ENCODE measurements at places on chromosomes 3 and 15.

DNA sequence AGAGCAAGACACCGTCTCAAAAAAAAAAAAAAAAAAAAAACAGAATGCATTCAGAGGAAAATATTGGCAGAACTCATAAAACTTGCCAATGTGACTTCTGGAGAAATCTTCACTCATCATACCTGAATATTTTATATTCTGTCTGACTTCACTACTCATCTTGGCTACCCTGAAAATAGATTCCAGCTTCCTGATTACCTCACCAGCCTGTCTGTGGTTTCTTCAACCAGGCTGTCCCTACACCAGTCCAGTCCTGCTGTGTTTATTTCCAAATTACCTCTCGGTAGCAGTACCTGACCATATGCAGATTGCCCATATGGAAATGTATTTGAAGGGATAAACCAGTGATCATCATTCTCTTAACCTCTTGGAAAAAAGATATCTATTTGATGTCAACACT, 9.3 kb upstream of the P3H2 start:
- no peaks in the 10 kb centered on the region for H3K36me3 ChIP-seq
- no peaks in the 10 kb centered on the region for H3K27me3 ChIP-seq
- no peak overlapping the region for H3K4me3 ChIP-seq
- DNase-seq = no peak

GRCh38 chr3:52649461-52650210, 36.1 kb downstream of the PBRM1 start:
- H3K27me3 ChIP-seq = no peaks in the 10 kb centered on the region
- H3K36me3 ChIP-seq = peaks cover 58% of the 10 kb centered on the region
- H3K4me3 ChIP-seq = peak overlapping the region; percentile 19
- H3K27ac ChIP-seq = peak overlapping the region; percentile 86

DNA sequence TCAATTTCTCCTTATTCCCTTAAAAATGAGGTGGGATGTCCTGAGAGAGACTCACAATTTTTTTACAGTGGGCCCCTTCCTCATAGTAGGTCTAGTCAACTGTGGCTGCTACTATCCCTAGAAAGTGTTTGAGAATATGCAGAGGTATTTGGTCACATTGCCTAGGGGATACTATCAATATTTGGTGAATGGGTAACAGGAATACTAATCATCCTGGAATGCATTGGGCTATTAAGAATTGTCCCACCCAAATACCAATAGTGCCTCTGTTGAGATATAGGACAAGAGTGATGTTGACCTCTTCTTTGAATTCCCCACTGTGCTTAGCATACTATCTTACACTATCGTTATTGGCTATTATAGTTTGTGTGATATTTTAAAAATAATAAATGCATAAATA, 389.4 kb downstream of the DIPK2A start:
- no peaks in the 10 kb centered on the region for H3K27me3 ChIP-seq
- no peak overlapping the region for H3K27ac ChIP-seq
- H3K4me1 ChIP-seq = no peaks in the 10 kb centered on the region
- DNase-seq = no peak
- H3K4me3 ChIP-seq = no peak overlapping the region

DNA sequence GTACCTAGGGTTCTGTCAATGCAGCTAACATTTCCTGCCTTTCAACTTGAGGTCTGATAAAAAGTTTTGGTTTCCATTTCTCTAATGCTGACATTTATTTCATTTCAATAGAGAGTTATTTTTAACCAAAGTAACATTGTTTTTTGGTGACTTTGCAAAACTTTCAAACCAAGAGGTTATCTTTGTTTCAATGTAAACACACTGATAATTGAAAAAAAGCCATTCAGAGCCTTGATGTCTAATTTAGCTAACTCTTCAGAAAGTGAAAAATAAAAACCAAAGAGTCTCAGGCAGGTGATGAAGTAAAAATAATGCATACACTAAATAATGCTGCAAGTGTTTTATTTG, 9.6 kb upstream of the TIPARP start:
- no peaks in the 10 kb centered on the region for H3K36me3 ChIP-seq
- H3K4me3 ChIP-seq = no peak overlapping the region
- peaks cover 17% of the 10 kb centered on the region for H3K4me1 ChIP-seq
- H3K27ac ChIP-seq = no peak overlapping the region

DNA sequence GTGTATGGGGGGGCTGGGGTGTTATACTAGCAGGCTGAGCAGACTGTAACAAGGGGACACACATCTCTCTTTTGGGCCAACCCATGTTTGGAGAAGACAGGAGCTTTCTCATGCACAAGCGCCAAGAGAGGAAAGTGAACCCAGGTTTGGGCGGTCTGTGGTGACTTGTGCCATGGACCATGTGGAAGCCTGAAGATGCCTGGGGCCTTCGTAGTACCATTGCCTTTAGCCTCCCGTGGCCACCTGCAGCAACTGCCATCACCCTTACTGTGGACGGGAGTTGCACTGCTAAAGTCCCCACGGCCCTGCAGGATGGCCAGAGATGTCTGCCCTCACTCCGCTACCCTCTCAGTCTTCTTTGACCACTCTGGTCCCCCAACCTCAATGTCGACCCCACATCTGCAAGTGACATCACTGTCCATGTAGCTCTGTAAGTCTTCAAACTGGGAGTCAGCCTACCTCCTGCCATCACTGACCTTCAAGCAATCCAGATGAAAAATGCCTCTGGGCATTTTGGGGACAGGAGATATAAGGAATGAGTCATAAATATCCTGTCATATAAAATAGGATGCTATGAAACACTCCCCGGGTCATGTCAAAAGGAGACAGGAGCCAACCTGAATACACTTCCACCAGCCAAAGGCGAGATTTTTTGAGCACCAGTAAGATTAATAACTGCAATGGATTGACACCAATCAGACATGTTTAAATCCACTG, 74.7 kb upstream of the C15orf39 start:
- no peak overlapping the region for H3K27ac ChIP-seq
- no peak for DNase-seq
- H3K27me3 ChIP-seq = no peaks in the 10 kb centered on the region
- no peaks in the 10 kb centered on the region for H3K36me3 ChIP-seq

DNA sequence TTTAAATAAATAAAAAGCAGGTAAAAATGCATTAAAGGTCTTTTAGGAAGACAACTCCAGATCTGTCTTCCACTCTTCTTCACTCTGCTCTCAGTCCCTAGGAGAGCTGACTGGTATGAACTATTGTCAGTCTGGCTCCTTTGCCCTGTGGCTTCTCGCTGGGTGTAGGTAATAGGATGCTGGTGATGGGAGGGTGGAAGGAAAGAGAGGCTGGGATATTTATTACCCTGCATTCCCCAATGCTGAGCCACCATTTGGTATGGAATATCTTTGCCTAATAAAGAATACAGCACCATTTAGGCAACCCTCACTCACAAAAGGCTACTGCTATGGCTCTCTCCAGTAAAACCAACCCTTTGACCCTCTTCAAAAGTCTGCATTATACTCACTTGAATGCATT, 326.9 kb downstream of the CNTN3 start:
- peaks cover 13% of the 10 kb centered on the region for H3K36me3 ChIP-seq
- no peak overlapping the region for H3K4me3 ChIP-seq
- no peaks in the 10 kb centered on the region for H3K27me3 ChIP-seq

DNA sequence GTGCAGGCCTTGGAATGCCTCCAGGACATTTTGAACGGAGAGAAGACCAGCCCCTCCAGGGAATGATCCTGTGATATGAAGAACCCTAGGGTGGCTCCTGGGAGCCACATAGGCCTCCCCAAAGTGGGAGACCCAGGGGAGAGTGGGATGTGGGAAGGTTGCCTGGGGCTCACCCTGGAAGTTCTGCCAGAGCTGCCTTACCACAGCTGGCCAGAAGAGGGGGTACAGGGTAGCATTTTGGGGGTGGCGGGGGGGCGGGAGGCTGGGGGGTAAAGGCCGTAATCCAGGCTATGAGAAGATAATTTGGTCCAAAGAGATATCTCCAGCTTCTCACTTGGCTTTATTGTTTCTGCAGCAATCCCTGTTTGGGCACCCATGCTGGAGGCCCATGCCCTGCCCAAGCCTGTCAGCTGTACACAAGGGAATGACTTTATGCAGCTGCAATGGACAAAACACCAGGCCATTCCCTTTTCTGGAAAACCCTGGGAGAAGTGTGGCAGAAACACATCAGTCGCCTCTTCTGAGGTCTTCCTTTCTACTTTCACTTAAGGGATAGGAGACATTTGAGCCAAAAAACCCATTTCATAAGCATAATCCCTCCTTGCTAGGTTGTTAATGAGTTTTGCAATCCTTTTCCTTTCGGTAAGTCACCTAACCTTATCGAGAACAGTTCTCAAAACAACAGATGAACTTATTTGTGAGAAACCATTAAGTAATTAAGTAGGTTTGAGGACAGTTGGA, 11.0 kb upstream of the MUSTN1 start:
- H3K4me3 ChIP-seq = no peak overlapping the region
- H3K27me3 ChIP-seq = no peaks in the 10 kb centered on the region
- DNase-seq = peak; percentile 17
- no peak overlapping the region for H3K27ac ChIP-seq

DNA sequence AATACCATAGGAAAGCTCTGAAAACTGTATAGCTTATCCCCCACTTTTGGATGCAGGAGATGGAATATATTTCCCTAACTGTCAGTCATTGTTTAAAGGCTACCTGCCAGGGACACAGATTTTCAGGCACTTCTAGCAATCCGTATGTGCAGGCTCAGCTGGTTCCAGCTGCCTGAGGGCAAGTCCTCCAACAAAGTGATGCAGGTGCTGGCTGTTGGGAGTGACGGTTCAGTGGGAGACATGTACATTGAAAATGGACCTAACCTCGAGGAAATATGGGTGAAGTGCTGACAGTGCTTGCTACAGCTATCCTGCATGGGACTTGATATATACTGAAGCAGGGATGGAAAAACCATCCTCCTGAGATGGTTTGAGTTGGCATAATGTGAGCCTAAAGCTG, 153.1 kb upstream of the GAP43 start:
- no peak overlapping the region for H3K27ac ChIP-seq
- DNase-seq = no peak
- H3K36me3 ChIP-seq = no peaks in the 10 kb centered on the region
- H3K4me3 ChIP-seq = no peak overlapping the region
- H3K27me3 ChIP-seq = no peaks in the 10 kb centered on the region

DNA sequence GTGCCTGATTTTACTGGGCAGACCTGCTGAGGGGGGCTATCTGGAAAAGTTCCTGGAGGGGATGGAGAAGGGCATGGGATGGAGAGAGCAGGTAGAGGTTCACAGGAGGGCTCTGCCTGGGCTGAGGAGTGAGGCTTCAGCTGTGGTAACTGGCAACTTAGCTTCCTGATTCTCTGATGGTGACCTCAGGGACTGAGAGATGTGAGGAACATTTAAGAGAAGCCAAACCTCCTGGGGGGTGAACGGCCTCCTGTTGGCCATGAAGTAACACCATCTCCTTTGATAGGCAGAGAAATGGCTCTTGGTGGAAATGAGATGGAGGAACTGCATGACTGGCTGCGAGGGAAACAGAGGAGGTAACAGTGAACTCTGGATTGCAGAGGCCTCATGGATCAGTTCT, 97.3 kb upstream of the ROPN1 start:
- H3K27ac ChIP-seq = no peak overlapping the region
- H3K4me1 ChIP-seq = no peaks in the 10 kb centered on the region

- no peak overlapping the region for H3K27ac ChIP-seq
- DNase-seq = peak; percentile 35
- no peaks in the 10 kb centered on the region for H3K27me3 ChIP-seq
- 0 out of 2 replicates have a peak, but pooled peaks cover 5% of the 10 kb centered on the region for H3K4me1 ChIP-seq
- H3K4me3 ChIP-seq = no peak overlapping the region
Measured at GRCh38 chr3:144189044-144189443, 217.4 kb downstream of the DIPK2A start.

DNA sequence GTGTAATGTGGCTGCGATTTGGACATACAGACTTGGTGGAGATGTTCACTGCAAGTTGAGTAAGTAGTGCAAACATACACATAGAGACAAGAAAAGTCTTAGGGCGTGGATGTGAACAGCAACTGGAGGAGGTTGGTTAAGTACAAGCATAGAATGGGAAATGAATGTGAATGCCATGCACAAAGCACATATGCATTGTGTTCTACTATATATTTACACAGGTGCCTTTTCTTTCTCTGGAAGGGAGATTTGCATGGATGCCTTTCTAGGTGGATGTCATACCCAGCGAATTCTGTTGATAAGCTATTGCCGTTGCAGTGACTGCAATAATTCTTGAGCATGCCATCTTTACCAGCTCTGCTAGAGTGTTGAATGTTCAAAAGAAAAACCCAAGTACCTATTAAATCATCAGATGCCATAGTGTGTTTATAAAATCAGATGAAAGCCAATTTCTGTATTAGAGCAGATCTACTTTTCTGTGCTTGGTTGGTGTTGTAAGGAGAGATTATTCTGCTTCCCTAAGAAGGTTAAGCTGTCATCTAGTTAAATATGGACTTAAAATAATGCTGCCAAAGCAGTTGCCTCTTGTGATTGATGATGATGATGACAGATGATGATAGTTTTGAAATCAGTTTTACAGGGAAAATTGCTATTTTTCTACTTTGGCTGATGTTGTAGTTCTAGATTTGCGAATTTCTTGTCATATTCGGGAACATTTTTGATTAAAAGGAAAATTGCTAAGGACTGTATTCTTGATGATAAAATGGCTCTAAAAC, 148.4 kb downstream of the CNTN4 start:
- DNase-seq = no peak

DNA sequence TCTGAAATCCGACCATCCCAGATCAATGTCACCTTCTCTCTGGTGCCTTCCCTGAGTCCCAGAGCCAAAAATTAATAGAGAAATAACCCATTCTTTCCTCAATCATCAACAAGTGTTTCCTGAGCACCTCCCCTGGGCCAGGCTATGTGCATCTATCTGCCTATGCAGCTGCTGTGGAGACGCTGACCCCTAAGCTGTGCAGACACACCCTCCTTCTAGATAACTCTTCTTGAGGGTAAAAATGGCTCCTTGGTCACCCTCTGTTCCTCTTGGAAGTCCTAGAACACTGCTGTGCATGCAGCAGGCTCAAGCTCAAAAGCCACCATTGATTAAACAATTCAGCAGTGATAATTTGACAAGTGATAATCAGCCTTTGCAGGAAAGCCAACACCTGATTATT, 18.4 kb downstream of the CA12 start:
- DNase-seq = no peak
- H3K27me3 ChIP-seq = no peaks in the 10 kb centered on the region
- H3K4me3 ChIP-seq = no peak overlapping the region
- H3K4me1 ChIP-seq = peaks cover 21% of the 10 kb centered on the region

GRCh38 chr3:123081718-123082369, 15.0 kb downstream of the PDIA5 start:
- peaks cover 63% of the 10 kb centered on the region for H3K4me1 ChIP-seq
- H3K27me3 ChIP-seq = no peaks in the 10 kb centered on the region
- H3K4me3 ChIP-seq = no peak overlapping the region
- DNase-seq = no peak
- H3K27ac ChIP-seq = no peak overlapping the region

- H3K27ac ChIP-seq = peak overlapping the region; percentile 63
- H3K4me3 ChIP-seq = peak overlapping the region; percentile 57
- no peaks in the 10 kb centered on the region for H3K27me3 ChIP-seq
- peak; percentile 92 for DNase-seq
Measured at GRCh38 chr3:57803647-57804081, 47.6 kb downstream of the SLMAP start.

- H3K4me3 ChIP-seq = no peak overlapping the region
- H3K27me3 ChIP-seq = no peaks in the 10 kb centered on the region
- DNase-seq = peak; percentile 3
- no peak overlapping the region for H3K27ac ChIP-seq
Measured at GRCh38 chr15:82739086-82739485, 29.4 kb upstream of the AP3B2 start.

GRCh38 chr3:4906107-4906621, 73.1 kb upstream of the BHLHE40 start:
- DNase-seq = peak; percentile 56
- H3K36me3 ChIP-seq = no peaks in the 10 kb centered on the region
- H3K4me1 ChIP-seq = peaks cover 19% of the 10 kb centered on the region
- no peak overlapping the region for H3K27ac ChIP-seq
- H3K4me3 ChIP-seq = no peak overlapping the region

Data from GM23248 (cell line).